Activated B cell treated with CpG ODN at 0.5 μM for 24 hours (primary cell): ENCODE measurements at places on chromosomes 5 and 9. TPM values are rescaled to one million over a fixed set of nuclear protein-coding genes. Genes with fewer than 3 reads are reported as not detected.

C7 gene
- not detected in 2 replicates for total RNA-seq

TRMT10B gene
- 11.7 and 15.0 TPM in 2 replicates for total RNA-seq

INSL6 gene
- total RNA-seq = not detected in 2 replicates

RGS7BP gene
- total RNA-seq = not detected in 2 replicates

ADGRV1 gene
- 0.13 TPM in 1 of 2 replicates, not detected in the other for total RNA-seq

DNA sequence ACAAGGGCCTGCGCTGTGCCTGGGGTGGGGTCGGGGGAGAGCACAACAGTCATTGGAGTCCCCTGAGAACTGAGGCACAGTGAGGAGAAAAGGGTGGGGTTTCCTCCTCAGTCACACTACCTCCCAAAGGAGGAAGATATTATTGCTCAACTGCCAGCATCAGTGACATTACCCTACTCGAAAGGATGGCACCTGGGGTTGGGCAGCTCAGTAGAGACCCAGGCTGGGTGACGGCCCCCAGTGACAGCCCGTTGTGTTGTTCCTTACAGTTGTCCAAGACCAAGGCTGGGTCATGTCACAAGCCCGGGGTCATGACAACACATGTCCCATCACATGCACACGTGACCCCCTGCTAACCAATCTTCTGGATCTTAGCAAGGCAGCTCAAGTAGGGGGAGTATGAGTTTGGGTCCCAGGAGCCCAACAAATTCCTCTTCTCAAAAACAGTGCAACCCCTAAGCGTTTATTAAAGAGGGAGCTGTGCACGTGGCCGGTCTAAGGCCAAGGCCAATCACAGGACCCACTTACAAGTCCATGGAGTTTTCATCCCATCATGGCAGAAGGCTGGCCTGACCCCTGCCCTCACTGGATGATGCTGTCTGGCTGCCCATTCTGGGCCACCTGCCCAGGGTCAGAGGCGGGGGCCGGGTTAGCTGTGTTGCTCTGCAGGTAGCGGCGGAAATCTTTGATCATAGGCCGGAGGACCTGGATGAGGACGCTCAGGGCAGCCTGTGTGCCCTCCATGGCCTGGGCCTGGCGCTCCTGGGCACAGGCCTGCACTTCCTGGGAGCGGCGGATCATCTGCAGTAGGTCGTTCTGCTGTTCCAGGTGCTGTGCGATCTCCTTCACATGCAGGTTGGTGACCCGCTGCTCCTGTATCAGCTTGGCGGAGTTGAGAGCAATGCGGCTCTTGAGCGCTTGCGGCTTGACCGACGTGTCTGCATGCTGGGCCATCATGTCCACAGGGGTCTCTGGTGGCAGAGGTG is 4.0 kb downstream of the NAIF1 start:
- DNase-seq = no peak

DNA sequence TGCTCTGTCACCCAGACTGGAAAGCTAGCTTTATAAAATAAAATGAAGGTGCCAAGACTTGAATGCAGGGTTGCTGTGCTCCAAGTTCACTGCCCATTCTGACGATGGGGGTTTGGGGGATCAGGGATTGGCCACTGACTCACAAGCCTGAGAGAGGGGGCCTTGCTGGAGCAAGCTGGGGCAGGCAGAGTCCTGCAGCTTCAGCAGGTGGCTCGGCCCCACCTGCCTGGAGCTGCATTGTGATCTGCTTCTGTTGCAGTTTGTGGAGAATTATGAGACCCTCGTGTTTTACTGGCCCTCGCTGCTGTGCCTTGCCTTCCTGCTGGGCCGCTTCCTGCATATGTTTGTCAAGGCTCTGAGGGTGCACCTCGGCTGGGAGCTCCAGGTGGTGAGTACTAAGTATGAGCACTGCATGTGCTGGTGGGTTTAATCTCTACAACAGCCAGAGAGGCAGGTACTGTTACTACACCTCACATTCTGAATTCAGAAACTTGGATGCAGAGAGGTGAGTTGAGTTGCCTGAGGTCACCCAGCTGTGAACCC is 31.1 kb upstream of the CCDC180 start:
- no peak for DNase-seq
